ENCODE measurements at places on chromosomes 1 and 21.

DNA sequence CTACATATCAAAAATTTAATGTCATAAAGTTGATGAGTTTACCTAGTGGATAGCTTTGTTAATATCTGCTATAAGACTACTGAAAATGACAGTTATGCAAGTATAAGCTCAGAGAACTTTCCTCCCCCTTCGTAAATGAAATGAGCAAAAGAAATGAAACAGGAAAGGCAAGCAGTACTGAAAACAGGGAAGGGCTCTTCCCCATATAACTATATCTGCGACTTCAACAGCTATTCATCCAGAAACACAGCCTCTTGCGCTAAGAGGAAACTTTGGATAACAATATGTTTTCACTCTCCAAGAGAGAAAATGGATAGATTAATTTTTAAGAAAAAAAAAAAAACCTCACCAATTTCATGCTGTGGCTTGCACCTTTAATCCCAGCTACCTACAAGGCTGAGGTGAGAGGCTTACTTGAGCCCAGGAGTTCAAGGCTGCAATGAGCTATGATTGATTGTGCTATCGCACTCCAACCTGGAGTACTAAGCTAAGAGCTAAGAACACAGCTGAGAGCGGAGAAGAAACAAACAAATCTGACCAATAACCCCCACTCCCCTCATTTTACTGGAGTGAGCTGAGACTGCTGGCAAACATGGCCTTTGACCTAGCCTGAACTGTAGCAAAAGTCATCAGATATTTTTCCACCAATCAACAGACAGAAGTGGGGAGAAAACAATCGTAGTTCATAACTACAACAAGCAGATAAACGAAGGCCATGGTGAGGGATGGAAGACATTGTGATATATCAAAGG lies 29.0 kb downstream of the METTL18 start:
- no peak for DNase-seq

GRCh38 chr1:53636621-53637171 lies 102.3 kb downstream of the GLIS1 start:
- no peak for DNase-seq

DNA sequence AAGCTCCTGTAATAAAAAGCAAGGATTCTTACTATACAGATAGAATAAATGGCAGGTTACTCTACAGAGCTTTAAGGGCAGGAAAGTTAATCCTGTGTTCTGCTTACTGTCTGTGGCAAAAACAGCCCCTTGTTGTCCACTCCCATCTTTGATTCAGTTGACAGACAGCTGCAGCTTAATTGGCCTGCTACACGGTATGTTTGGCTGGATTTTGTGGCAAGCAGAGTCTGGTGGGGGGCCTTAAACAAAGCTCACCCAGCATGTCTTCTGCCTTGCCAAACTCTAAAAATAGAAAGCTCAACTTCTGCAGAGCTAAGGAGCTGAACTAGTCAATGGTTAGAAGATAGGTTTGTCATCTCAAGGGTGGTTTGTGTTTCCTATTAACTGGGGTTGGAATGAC lies 407.2 kb downstream of the HLX start:
- no peak for DNase-seq

DNA sequence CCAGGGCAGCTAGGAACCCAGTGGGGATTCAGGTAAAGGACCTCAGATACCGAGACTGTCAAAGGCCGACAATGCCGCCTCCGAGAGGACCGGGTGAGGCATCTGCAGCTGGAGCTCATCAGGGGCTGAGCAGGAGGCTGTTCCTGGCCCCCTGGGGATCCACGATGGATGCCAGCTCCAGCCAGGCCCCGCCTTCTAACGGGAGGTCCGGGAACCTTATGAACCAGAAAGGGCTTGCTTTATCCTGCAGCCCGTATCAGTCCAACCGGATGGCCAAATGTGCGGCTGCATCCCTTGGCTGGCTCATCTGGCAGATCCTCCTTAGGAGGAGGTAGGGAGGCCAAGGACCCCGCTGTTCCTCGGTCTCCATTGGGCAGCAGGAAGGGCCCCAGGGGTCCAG lies 32.0 kb downstream of the SLC45A1 start:
- no peak for DNase-seq
